ENCODE measurements at places on chromosomes 7 and 10. TPM values are rescaled to one million over a fixed set of nuclear protein-coding genes. Genes with fewer than 3 reads are reported as not detected.

GRCh38 chr7:1095621-1096155 lies 7.8 kb downstream of the GPER1 start:
- no peak for DNase-seq

- DNase-seq, result no peak
Measured at GRCh38 chr10:78212060-78212785, 178.6 kb downstream of the RPS24 start.

GRCh38 chr7:144384555-144385245 lies 18.8 kb downstream of the NOBOX start:
- DNase-seq, result no peak

GRCh38 chr10:3886191-3886590 lies 101.2 kb upstream of the KLF6 start:
- peak; percentile 18 for DNase-seq

- peak; percentile 71 for DNase-seq
Measured at GRCh38 chr10:23067939-23068775, 27.2 kb upstream of the MSRB2 start.

DNA sequence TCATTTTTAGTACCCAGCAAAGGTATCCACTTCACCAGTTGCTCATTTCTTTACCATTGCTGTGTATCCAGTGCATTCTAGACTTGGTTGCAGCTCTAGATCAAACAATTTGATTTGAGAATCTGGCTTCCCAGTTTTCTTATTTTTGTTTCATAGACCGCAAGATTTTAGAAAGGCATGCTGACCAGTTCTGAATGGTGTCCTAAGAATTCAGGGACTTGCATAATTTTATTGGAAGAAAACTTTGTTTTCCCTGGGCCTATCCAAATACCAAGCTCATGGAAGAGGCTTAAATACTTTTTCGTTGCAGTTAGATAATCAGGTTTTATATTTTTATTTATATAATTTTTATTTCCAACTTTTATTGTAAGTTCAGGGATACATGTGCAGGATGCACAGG lies 58.3 kb downstream of the BICC1 start:
- no peak for DNase-seq

DNAH11 gene
- total RNA-seq, result 0.63 TPM
